Midbrain (tissue), 1 donor: ENCODE measurements at places on chromosomes 4 and X.

DNA sequence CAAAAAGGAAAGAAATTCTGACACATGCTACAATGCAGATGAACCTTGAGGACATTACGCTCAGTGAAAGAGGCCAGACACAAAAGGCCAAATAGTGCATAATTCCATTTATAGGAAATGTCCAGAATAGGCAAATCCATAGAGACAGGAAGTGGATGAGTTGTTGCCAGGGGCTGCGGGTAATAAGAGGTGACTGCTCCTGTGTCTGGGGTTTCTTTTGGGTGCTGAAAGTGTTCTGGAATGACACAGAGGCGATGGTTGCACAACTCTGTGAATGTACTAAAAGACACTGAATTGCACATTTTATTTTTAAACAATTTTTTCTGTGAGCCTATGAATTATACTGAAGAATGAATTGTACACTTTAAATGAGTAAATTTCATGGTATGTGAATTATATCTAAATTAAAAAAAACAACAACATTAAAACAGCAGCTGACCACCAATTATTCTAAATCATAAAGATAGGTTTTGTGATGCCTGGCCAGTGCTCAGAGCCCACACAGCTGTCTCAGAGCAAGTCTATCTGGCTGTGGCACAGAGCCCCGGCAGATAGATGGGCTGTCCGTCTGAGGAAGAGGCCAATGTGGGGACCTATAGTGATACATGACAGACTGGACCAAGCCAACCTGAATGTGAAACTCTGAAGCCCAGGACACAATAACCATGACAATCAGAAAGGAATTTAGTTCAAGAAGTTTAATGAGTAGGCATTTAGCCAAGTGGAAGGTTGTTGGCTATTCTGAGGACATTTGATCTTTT, 23.5 kb upstream of the IRAK1 start:
- no peak for DNase-seq

- DNase-seq: no peak
Observed at GRCh38 chrX:44245733-44246132, 97.7 kb downstream of the EFHC2 start.

GRCh38 chr4:121741751-121742150, 23.2 kb downstream of the SMIM43 start:
- no peak for DNase-seq

GRCh38 chr4:38071801-38072431, 111.7 kb downstream of the PTTG2 start:
- no peak for DNase-seq
